ENCODE measurements at places on chromosomes 2 and 18.

DNA sequence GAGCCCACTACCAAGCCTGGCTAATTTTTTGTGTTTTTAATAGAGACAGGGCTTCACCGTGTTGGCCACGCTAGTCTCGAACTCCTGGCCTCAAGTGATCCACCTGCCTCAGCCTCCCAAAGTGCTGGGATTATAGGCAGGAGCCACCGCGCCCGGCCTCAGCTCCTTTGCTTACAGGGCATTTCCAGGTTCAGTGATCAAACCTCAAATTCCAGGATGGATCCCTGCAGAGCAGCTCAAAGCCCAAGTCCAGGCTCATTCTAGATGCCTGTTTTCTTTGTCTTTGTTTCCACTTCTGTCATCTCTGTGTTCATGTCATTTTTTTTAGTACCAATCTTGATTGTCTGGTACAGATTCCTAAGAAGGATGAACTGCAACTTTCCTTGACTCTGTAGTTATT, 41.9 kb downstream of the TNFRSF11A start:
- H3K36me3 ChIP-seq = peaks cover 35% of the 10 kb centered on the region
- H3K27me3 ChIP-seq = no peaks in the 10 kb centered on the region
- no peak overlapping the region for H3K27ac ChIP-seq
- DNase-seq = no peak

DNA sequence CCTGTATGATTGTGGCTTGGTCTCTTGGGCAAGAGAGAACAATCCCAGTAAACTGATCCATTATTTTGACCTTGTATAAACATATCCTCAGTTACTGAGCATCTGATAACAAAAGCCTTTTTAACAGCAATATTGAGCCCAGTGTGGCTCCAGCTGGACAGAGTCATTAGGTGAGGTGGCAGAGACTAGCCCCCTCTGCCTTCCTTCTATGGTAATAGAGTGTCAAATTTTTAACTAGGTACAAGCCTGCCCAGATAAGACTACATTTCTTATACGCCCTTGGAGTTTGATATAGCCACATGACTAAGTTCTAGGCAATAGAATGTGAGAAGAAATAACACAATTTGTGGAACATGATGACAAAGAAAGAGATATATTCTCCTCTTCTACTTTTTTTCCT, 56.2 kb downstream of the HNMT start:
- no peaks in the 10 kb centered on the region for H3K27me3 ChIP-seq
- no peak for DNase-seq
- no peaks in the 10 kb centered on the region for H3K4me1 ChIP-seq
- H3K27ac ChIP-seq = no peak overlapping the region

DNA sequence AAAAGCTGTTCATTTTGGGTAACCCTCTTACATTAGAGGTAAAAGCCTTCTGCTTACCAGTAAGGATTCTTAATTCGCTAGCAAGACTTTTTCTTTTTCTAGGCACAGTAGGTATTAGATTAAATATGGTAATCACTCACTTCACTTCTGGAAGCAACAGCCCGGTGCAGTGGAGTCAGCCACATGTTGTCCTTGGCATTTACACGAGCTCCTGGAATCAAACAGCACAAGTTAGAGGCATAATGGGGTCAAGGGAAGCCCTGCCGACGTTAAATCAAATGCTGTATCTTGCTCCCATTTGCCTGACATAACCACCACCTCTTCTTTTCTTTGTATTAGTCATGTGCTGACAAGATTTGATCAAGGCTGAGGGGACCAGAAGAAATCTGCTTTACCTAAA, 174.1 kb downstream of the ANKRD44 start:
- peaks cover 80% of the 10 kb centered on the region for H3K4me1 ChIP-seq
- peak overlapping the region; percentile 2 for H3K27ac ChIP-seq
- DNase-seq = no peak
- H3K4me3 ChIP-seq = no peak overlapping the region
- no peaks in the 10 kb centered on the region for H3K27me3 ChIP-seq

DNA sequence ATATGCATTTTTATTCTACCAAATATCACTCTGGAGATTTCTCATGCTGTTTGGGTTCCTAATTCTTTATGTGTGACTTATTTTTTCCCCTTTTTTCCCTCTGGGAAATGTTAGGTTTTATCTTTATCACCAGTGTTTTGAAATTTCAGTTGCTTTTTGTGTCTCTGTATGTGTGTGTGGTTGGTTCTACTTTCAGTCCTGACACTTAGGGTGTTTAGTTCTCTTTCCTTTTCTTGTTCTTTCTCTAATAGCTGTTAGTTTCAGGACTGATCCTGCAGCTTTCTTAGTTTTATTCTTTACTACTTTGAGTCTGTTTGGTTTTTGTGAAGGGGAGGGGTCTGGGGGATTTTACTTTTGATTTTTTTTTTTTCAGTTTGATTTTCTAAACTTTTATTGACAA, 23.1 kb downstream of the PPM1B start:
- DNase-seq = no peak
- peak overlapping the region; percentile 33 for H3K27ac ChIP-seq
- H3K36me3 ChIP-seq = peaks cover 36% of the 10 kb centered on the region
- H3K4me1 ChIP-seq = peaks cover 31% of the 10 kb centered on the region
- H3K27me3 ChIP-seq = no peaks in the 10 kb centered on the region

DNA sequence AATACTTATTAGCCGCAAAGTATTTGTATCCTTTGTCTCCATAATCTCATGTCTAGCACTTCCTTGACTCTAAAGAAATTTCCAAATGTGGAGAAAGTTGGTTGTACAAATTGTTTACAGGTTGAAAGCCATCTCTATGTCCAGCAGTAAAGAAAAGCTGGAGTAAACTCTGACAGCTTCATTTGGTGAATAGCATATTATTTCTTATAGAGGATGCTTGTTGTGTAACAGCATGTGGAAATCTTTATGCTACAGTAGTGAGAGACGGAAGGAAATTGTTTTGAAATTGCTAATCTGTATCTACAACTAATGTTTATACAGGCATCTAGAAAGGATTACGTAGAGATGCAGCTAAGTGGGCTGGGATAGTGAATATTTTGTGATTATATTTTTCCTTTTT, 78.5 kb downstream of the UGGT1 start:
- no peaks in the 10 kb centered on the region for H3K27me3 ChIP-seq
- peak overlapping the region; percentile 62 for H3K27ac ChIP-seq
- H3K4me3 ChIP-seq = no peak overlapping the region
- peaks cover 67% of the 10 kb centered on the region for H3K36me3 ChIP-seq

- peaks cover 6% of the 10 kb centered on the region for H3K27me3 ChIP-seq
- H3K4me1 ChIP-seq = no peaks in the 10 kb centered on the region
- H3K27ac ChIP-seq = no peak overlapping the region
- no peaks in the 10 kb centered on the region for H3K36me3 ChIP-seq
- no peak overlapping the region for H3K4me3 ChIP-seq
Measured at GRCh38 chr2:128492966-128493811, 174.5 kb upstream of the HS6ST1 start.

DNA sequence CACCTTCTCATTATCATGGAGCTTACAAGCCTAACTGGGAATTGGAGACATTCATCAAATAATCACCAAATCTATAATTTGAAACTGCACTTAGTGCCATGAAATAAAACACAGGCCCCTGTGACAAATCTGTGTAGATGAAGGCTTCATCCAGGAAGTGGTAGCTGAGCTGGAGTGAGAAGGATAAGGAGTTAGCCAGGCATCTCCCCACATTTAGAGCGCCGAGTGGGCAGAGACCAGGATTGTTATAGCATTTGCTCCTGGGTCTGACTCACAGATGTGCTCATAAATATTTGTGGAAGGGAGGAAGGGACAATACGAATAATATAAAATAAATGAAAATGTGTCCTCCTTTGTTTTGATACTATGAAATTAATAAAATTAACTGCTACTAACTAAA, 2.5 kb upstream of the MAT2A start:
- H3K36me3 ChIP-seq = peaks cover 20% of the 10 kb centered on the region
- no peak overlapping the region for H3K27ac ChIP-seq
- peaks cover 30% of the 10 kb centered on the region for H3K4me1 ChIP-seq
- H3K27me3 ChIP-seq = no peaks in the 10 kb centered on the region
- H3K4me3 ChIP-seq = no peak overlapping the region

- no peak for DNase-seq
- no peak overlapping the region for H3K4me3 ChIP-seq
- H3K27ac ChIP-seq = no peak overlapping the region
- no peaks in the 10 kb centered on the region for H3K27me3 ChIP-seq
- H3K36me3 ChIP-seq = no peaks in the 10 kb centered on the region
Measured at GRCh38 chr2:102025583-102026267, 34.0 kb downstream of the IL1R2 start.

DNA sequence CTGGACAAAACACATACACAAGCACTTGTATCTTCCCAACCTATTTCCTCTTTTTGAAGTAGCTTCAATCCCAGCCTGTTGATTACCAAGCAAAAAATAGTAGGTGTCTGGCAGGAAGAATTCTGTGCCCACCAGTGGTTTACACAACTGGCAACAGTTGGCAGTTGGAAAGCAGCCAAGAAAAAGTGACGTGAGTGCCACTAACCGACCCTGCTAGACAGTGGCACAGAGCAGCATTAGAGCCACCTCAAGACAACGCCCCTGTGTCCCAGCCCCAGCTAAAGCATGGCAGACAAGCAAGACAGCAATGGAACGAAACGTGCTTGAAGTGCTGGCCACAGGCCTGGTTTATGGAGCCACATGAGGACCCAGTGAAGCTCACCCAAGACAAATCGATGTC, 379.6 kb downstream of the FBXO15 start:
- DNase-seq = no peak
- H3K27ac ChIP-seq = no peak overlapping the region
- no peaks in the 10 kb centered on the region for H3K27me3 ChIP-seq
- H3K4me1 ChIP-seq = peaks cover 2% of the 10 kb centered on the region
- no peak overlapping the region for H3K4me3 ChIP-seq
- no peaks in the 10 kb centered on the region for H3K36me3 ChIP-seq

DNA sequence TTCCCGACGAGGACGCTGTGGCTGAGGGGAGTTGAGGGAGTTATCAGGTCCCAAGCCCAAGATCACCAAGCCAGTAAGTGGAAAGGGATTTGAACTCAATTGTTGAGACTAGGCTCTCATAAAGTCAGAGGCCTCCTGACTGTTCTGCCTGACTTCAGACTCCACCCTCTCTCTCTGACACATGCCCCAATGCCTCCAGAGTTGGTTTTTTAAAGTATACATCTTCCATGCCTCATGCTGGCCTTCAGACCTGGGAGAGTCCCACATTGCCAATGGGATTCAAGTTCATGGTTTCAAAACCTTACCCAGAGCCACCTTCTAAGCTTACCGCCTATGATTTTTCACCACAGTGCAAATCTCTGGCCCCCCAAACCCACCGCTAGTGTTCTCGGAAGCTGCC, 100.8 kb downstream of the RTN4 start:
- peaks cover 2% of the 10 kb centered on the region for H3K4me1 ChIP-seq
- no peak overlapping the region for H3K27ac ChIP-seq
- H3K4me3 ChIP-seq = no peak overlapping the region
- no peaks in the 10 kb centered on the region for H3K36me3 ChIP-seq
- H3K27me3 ChIP-seq = peaks cover 12% of the 10 kb centered on the region

GRCh38 chr18:47067648-47068047, 32.2 kb upstream of the ELOA2 start:
- no peak overlapping the region for H3K27ac ChIP-seq
- DNase-seq = no peak
- no peaks in the 10 kb centered on the region for H3K36me3 ChIP-seq
- H3K4me3 ChIP-seq = no peak overlapping the region

DNA sequence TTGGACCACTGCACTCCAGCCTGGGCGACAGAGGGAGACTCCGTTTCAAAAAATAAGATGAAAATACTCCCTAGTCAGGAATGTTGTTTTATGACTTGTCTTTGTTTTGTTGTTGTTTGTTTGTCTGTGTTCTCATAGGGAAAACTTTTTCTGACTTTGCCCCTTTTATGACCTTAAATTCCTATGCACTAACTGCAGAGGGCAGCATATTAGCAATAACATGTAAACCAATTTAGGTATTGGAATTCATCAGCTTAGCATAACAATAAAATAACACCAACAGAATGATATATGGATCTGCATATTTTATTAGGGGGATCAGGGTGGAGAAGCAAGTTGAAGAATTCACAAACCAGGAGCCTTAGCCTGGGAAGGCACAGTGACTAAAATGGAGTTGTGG, 631.5 kb downstream of the SUCLG1 start:
- no peak overlapping the region for H3K27ac ChIP-seq
- no peak overlapping the region for H3K4me3 ChIP-seq
- no peaks in the 10 kb centered on the region for H3K36me3 ChIP-seq
- no peaks in the 10 kb centered on the region for H3K4me1 ChIP-seq
- DNase-seq = no peak

GRCh38 chr2:131588152-131588873, 60.6 kb downstream of the CCDC74A start:
- H3K27ac ChIP-seq = no peak overlapping the region
- no peak for DNase-seq
- H3K4me1 ChIP-seq = no peaks in the 10 kb centered on the region
- no peak overlapping the region for H3K4me3 ChIP-seq
- no peaks in the 10 kb centered on the region for H3K36me3 ChIP-seq

GRCh38 chr2:195513119-195513518, 143.9 kb upstream of the SLC39A10 start:
- no peak for DNase-seq
- H3K27me3 ChIP-seq = no peaks in the 10 kb centered on the region
- no peak overlapping the region for H3K4me3 ChIP-seq
- H3K27ac ChIP-seq = no peak overlapping the region
- peaks cover 15% of the 10 kb centered on the region for H3K4me1 ChIP-seq
- H3K36me3 ChIP-seq = peaks cover 29% of the 10 kb centered on the region

DNA sequence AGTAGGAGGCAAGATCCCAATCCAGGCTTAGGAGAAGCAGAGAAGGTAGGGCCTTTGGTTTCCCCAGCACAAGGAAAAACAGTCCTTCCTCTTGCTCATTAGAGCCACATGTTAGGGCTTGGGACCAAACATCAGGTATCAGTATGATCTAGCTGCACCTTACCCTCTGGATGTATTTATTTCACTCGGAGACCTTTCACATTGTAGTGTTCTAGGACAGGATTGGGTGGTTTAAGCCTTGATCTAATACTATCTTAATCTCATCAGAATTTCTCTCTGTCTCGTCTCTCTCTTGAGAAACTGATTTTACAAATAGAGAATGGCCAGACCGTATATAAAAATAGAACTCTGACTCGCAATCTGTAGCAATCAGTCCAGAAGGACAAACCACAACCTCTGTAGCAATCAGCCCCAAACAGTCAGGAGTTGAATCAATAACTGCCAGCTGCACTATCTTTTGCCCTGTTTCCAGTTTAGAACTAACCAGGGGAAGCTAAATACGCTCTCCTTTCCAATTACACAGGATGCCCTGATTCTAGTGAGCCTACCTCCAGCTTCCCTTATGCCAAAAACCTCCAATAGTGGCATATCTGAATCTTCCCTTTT, 207.1 kb downstream of the TDRD15 start:
- no peaks in the 10 kb centered on the region for H3K36me3 ChIP-seq
- no peak overlapping the region for H3K27ac ChIP-seq
- no peak overlapping the region for H3K4me3 ChIP-seq
- H3K27me3 ChIP-seq = no peaks in the 10 kb centered on the region
- H3K4me1 ChIP-seq = no peaks in the 10 kb centered on the region

GRCh38 chr18:58605027-58606020, 23.6 kb downstream of the ALPK2 start:
- no peak overlapping the region for H3K4me3 ChIP-seq
- DNase-seq = peak; percentile 44

- H3K27ac ChIP-seq = peak overlapping the region; percentile 81
- H3K27me3 ChIP-seq = no peaks in the 10 kb centered on the region
- H3K4me1 ChIP-seq = peaks cover 58% of the 10 kb centered on the region
- DNase-seq = peak; percentile 51
- H3K4me3 ChIP-seq = peak overlapping the region; percentile 21
Measured at GRCh38 chr2:12430407-12431133, 286.2 kb upstream of the TRIB2 start.

All from activated naive CD4-positive, alpha-beta T cell treated with anti-CD3 and anti-CD28 coated beads, Interleukin-2, amount 10 ng/mL, durations not matched to agents 7 days and 5 days (primary cell).